ENCODE measurements at places on chromosomes 3 and 15.

DNA sequence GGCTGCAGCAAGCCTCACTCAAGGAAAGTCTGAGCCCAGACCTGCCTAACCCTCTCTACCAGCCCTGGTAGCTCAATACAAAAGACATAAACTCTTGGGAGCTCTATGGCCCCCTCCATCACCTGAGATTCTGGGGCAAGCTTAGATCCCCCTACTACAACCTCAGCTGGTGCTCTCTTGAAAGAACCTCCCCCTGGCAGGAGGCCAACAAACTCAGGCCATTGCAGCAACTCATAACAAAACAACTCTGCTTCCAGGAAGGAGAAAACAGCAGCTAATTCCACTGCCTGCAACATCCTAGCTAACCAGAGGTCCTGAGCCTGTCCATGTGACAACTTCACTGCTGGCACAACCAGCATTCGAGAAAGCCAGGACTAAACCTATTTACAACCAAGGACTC is 169.2 kb downstream of the ROBO1 start:
- no peak for DNase-seq

DNA sequence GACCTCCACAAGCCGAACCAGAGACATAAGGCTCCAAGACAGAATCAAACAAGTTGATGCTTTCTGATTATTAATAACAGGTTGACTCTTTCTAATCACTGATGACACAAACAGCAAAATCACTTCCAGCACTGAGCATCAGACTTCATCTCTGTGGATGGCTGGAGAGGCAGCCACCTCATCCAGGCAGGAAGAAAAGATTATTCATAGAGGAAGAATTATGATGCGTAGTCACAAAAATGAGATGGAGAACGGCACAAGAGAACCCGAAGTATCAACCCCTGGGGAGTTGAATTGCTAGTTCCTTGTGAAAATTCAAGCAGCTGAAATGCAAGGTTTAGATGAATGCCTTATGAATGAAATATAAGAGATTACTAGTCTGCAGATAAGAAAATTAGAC is 49.9 kb upstream of the LMCD1 start:
- no peak for DNase-seq

- no peak for DNase-seq
These were observed 243.0 kb downstream of the AGBL1 start for GRCh38 chr15:86322629-86323028.

DNA sequence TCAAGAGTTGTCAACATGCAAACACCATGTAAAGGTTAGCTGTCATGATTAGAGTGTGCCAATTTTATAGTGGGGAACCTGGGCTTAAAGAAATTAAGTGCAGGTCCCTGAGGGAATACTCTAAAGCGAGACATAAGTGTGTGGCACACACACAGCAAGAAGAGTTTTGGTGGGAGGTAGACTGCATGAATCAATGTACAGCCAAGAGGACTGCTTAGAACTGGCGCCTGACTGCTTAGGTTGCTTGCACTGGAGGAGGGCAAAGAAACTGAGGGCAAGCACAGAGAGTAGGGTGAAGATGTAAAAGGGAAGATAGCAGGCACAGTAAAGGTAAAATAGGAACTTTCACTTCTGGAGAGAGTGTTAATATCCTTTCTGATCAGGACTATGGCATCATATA is 184.9 kb downstream of the SOX2 start:
- no peak for DNase-seq

GRCh38 chr3:129182390-129183185 is 1.1 kb downstream of the CNBP start:
- no peak for DNase-seq

DNA sequence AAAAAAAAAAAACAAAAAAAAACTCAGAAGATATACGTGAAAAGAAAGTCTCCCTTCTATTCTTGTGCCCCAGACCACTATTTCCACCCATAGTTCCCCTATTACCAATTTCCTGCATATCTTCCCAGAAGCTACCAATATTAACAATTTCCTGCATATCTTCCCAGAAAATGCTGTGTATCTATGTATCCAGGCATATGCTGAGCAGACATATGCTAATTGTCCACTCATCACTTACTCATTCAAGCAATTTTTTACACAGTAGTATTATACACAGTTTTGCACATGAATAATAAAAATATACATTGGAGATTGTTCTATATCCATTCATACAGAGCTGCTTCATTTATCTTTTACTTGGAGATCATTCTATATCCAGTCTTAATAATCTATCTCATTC is 12.6 kb upstream of the SLMAP start:
- no peak for DNase-seq

GRCh38 chr3:100411091-100411982 is 10.0 kb downstream of the LNP1 start:
- DNase-seq: no peak

All from WERI-Rb-1 (cell line).